ENCODE measurements at places on chromosomes 16 and 17. TPM values are rescaled to one million over a fixed set of nuclear protein-coding genes. Genes with fewer than 3 reads are reported as not detected.

The MYLK3 gene
- total RNA-seq = 0.05 TPM

The TBC1D3D gene
- total RNA-seq = 0.20 TPM

The SKA2 gene
- 86.5 TPM for total RNA-seq

The CCL2 gene
- total RNA-seq = not detected

The SEZ6L2 gene
- 0.31 TPM for total RNA-seq
